ENCODE measurements at places on chromosomes 16 and 17.

- DNase-seq, result no peak
Measured at GRCh38 chr17:18076936-18077335, 10.8 kb upstream of the DRG2 start.

DNA sequence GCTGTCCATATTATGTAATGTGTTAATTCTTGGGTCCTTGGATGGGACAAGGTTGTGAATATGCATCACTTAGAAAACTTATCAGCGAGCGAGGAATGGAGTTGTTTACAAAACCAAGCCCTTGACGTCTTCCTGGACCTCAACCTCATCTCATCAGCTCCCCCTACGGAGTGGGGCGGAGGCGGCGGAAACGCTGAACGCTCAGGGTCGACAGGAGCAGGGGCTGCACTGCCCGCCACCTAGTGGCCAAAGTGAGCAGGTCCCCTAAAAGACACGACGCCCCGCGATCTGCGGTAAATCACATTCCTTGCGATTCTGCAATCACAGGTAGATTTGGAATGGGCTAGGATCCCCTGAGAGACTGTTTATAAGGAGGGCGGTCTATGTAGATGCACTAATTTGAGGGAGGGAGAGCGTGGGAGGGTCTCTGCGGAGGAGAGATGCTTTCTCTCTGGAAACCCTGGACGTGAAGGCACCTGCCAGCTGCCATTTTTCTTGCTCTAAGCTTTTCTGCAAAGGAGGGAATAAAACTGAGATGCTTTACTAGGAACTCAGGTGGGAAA is 5.4 kb upstream of the ICAM2 start:
- peak; percentile 28 for DNase-seq

GRCh38 chr17:75065562-75066151 is 18.6 kb downstream of the KCTD2 start:
- DNase-seq, result no peak

GRCh38 chr17:32627239-32627996 is 140.6 kb downstream of the CDK5R1 start:
- peak; percentile 88 for DNase-seq

GRCh38 chr17:3681057-3681456 is 12.4 kb downstream of the EMC6 start:
- no peak for DNase-seq

DNA sequence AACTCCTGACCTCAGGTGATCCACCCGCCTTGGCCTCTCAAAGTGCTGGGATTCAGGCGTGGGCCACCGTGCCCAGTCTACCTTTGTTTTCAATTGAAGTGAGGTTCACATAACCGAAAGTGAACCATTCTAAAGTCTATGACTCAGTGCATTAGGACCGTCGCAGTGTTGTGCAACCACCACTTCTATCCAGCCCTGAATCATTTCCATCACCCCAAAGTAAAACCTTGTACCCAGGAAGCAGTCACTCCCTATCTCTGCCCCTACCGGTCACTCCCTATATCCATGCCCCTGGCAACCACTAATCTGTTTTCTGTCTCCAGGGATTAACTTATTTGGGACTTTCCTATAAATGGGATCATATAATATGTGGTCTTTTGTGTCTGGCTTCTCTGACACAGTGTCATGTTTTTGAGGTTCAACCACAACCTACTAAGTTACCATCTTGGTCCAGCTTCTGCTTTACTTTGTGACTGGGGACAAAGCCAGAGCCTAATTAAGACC is 28.3 kb upstream of the CDC42EP4 start:
- peak; percentile 9 for DNase-seq

GRCh38 chr16:83630979-83631378 is 176.8 kb upstream of the HSBP1 start:
- DNase-seq, result no peak

GRCh38 chr16:47067203-47067602 is 76.5 kb downstream of the NETO2 start:
- DNase-seq, result no peak

DNA sequence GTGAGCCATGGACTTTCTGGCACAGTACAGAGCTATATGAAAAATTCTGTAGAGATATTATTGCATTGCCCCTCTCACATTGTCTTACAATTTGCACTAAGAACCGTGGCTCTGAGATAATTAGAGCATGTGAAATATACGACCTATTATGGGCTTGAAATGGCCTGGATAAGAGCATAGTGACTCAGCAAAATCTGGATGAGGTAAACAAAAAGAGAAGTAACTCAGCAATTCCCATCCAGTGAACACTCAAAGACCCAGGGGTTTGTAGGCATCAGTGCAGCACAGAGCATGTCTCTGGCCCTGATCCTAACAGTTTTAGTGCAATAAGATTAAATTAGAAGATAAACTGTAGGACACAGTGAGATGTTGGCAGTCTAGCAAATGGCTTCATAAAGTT is 317.2 kb upstream of the MYOCD start:
- DNase-seq, result no peak

GRCh38 chr17:70187383-70187782 is 18.1 kb downstream of the KCNJ2 start:
- DNase-seq, result no peak

- no peak for DNase-seq
Measured at GRCh38 chr16:49696414-49697101, 159.4 kb downstream of the ZNF423 start.

DNA sequence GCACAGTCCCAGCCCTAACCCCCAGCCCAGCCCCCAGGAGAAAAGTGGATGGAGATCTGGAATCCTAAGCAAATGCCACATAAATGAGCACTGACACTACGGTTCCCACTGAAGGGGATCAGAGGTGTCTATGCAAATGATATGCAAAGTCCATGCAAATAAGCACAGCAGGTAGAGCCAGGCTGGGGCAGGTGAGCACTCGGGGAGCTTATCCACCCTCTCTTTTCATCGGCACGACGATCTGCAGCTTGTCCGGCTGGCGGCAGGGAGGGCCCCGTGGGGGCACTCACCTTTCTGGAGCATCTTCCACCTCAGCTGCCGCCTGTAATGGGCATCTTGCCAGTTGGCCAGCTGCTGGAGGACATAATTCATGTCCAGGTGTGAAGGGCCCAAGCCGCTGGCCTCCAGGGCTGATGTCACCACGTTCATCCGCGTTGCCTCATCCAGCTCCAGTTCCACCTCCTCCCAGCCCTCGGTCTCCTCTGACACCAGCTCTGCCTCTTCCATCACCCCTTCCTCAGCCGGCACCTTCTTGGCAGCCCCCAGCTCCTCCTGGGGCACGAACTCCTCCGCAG is 9.9 kb downstream of the HAP1 start:
- no peak for DNase-seq

DNA sequence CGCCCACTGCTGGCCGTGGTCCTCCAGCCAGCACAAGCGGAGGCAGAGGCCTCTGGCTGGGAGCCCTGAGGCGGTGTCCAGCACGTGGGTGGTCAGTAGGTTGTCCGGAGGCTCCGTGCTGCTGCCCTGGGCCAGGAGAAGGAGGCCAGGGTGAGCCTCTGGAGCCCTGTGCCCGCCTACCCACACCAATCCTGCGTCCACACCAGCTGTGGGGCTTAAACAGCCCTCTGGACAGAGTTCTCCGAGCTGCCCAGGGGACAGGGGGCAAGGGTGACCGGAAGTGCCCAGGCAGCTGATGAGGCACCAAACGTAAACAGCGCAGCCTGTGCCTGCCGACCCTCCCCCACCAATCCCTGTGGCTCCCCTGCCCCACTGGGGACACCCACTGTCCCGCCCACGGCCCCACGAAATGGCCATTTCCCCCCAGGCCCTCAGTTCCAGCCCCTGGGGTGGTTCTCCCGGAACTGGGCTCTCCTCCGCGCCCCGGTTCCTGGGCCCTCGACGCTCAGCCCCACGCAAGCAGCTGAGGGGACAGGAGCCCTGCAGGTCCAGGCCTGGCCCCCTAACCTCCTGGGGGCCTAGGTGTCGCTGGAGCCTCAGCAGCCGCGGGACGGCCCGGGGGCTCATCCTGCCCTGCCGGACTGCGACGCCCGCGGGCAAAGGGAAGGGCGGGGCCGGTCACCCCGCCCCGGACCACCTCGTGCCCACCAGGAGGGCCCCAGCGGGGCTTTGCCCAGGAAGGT is 27.9 kb upstream of the DBNDD1 start:
- no peak for DNase-seq

DNA sequence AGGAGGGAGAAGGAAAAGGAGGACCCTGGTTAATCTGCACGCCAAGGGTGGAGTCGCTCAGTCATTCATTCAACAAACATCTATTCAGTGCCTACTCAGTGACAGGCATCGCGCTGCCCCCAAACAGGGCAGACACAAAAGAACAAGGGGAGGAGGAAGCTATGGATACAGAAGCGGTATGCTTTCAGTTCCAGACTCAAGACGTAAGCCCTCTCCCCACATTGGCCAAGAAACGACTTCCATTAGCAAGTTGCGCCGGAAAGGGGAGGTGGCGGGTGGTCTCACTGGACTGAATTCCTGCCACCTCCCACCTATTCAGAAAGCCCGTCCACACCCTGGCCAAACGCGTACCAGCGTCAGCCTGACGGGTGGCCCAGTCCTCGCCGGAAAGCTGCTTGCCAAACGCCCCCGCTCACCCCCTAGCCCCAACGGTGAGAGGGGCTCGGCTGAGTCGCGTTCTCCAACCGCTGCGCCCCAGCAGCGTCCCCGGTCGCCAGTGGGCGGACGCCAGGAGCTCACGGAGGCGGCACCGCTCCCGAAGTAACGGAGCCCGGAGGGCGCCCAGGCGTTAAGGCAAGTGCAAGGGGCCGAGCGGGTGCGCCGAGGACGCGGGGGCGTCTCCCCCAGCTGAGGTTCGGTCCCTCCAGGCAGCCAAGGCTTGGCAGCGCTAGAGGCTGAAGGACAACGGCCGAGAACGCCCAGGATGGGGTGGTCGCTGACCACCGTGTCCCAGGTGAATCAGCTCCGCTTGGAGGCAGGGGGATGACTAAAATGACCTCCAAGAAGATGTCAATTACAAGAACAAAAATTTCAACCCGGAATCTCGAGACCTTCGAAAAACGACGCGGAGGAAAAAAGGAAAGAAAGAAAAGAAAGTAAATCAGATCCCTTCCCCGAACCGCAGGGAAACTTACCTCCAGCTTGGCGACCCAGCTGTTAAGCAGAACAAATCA is 470.7 kb downstream of the SOX9 start:
- no peak for DNase-seq

DNA sequence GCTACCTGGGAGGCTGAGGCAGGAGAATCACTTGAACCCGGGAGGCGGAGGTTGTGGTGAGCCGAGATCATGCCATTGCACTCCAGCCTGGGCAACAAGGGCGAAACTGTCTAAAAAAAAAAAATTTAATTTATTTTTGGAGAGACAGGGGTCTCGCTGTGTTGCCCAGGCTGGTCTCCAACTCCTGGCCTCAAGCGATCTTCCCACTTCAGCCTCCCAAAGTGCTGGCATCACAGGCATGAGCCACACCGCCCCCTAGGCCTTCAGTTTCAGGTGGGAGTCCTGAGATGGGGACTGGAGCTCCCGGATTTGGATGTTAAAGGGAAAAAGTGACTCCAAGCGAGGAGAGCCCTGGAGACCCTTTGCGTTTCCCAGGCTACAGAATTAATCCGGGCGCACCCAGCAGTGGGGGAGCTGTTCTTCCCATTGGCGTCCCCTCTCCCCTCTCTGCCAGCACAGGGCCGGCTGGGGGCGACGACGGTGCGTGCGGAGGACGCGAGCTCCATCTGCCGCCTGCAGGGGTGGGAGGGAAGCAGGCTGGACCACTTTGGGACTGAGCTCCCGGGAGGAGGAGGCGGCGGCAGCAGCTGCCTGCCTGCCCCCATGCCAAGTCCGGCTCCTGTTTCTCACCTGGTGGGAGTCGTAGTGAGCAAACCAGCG is 49.3 kb upstream of the USP7 start:
- peak; percentile 72 for DNase-seq

DNA sequence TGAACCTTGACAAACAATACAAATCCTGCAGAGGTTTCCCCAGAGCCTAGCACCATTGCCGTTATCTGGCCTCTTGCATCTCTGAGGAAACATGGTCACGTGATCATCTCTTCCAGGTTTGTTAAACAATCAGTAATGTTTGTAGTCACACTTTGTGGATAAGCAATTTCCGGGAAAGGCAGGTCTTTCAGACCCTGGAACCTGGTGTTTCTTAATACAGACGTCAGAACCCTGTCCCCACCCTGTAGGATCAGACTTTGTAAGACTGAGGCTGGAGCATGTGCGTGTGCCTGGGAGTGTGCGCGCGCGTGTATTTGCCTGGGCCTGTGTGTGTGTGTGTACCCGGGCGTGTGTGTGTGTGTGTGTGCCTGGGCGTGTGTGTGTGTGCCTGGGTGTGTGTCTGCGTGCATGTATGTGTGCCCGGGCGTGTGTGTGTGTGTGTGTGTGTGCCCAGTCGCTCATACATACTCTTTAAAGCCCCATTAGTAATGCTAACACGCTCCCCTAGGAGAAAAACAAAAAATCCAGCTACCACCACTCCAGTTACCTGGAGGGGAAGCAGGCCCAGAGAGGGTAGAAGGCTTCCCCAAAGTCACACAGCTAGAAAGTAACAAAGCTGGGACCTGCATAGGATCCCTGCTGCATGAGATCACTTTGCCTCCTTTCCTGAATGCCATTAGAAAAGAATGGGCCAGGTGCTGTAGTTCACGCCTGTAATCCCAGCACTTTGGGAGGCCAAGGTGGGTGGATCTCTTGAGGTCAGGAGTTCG is 5.3 kb downstream of the CTNS start:
- DNase-seq, result no peak

GRCh38 chr16:30092373-30093010 is 768 bp upstream of the TBX6 start:
- DNase-seq, result peak; percentile 43

GRCh38 chr17:74450925-74451403 is 15.5 kb upstream of the CD300A start:
- no peak for DNase-seq

DNA sequence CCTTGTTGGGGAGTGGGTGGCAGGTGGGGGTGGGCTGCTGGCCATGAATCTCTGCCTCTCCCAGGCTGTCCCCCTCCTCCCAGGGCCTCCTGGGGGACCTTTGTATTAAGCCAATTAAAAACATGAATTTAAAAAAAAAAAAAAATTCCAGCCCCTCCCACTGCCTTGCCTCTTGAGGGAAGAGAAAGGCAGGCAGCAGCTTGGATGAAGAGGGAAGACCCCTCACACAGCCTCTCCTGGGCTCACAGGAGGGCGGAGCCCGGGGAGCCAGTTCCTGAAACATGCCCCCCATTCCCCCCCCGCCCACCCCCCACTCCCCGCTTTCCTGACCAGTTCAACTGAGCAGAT is 1.8 kb upstream of the TCAP start:
- DNase-seq, result no peak

GRCh38 chr16:11234884-11235702 is 20.9 kb downstream of the SOCS1 start:
- DNase-seq, result no peak
